NCI-H2107 (cell line): ENCODE measurements at places on chromosomes 4 and X.

- no peak for DNase-seq
These were observed 2.9 kb downstream of the EDA start for GRCh38 chrX:69618803-69619202.

GRCh38 chr4:141571362-141571761, 65.0 kb upstream of the IL15 start:
- no peak for DNase-seq

DNA sequence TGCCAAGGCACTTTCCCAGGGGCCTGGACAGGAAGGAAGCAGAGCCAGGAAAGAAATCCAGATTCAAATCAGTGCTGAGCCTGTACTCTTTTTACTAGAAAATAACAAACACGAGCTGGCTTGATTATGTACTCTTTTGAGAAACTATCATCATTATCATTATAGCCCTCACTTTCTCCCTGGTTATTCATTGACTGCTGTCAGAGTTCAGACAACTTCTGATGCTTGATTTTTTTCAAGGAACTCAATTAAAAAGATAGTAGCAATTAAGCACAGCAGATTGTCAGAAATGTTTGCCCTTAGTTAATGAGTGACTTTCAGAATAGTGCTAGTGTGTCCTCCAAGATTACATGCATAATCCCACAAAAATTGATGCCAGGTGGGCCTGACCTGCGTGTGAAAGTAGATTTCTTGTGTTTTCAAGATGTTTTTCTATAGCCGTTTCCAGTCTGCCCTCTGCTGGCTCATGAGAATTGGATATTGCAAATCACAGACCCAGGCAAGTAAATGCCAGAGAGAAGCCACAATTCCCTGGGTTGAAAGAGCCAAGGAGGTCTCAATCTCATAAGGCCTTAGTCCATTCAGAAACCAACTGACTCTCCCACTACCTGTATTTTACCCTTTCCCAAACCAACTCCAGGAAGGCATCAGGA, 14.3 kb upstream of the PNPLA4 start:
- no peak for DNase-seq

- DNase-seq: no peak
These were observed 146.7 kb upstream of the PSAPL1 start for GRCh38 chr4:7581477-7581876.

DNA sequence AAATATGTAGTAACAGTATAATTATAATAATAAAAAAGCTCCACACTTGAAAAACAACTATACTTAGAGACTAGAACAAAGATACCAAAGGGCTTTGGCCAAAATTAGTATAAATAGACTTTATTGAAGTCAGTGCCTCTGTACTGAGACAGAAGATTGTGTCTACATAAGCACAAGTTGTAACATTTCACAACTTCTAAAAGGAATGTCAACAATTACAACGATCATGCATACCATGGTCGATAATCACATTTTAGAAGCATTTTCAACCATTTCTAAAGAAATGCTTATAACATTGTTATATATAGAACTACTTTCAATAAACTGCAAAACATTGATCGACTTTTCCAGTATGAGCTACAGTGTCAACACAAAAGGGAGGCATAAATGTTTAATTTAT, 57.0 kb downstream of the DHX15 start:
- no peak for DNase-seq

GRCh38 chrX:153714256-153714655, 9.9 kb downstream of the BCAP31 start:
- DNase-seq: no peak

DNA sequence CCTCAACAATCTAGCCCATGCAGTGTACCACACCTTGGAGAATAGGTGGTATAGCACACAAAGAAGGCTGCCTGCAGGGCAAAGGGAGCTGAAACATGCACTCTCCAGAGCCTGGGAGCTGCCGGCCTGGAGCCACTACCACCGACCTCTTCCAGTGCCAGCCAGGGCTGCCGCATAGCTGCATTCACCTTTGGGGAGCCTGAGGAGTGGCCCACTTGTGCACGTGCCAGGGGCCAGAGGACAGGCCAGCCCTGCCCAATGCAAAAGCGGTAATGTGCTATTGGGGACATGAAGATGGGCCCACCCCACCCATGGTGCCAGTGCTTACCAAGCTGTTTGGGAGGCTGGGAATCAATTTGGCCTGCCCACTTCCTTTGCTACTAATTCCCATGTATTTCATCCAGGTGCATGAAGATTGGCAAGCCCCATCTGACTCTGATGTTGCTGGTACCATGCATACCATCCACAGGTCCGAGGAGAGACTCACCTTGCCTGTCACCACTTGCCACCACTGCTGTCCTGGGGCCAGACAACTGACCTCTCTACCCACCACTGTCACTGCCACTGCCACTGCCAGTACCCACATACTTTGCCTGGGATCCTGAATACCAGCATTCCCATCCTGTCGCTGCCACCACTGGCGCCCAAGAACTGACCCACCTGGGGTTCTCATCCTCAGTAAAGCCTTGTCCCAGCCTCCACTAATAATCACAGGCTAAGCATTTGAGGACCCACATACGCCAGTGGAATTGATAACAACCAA, 506.9 kb downstream of the MAGEB5 start:
- no peak for DNase-seq

DNA sequence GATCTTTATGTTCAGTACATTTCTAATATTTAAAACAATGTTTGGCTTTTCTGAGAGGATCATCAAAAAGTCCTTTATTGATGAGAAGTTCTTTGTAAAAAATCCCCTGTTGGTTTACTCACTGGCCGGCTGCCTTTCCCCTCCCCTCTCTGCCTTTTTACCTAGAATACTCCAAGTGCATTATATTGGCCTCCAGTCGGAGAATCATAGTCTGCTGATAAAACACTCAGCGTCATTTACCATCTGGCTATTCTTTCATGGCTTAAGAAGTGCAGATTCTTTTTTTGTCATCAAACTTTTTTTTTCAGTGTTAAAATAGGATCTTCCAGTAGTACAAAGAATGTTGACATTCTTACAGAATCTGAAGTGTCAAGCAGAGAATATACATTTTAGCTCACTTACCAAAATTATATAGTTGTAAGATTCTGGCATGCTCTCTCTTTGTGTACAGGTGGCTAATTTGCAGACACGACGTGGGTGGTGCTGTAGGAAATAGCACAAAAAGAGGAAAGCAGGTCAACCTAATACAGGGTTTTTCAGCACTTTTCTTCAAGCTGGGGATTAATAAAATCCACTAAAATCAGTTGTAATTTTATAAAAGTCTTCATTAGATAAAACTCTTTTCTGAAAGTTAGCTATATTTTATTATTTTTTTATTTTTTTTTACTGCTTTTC, 731.8 kb downstream of the KCTD8 start:
- DNase-seq: no peak

GRCh38 chr4:17664755-17665154, 50.3 kb downstream of the MED28 start:
- DNase-seq: peak; percentile 5

DNA sequence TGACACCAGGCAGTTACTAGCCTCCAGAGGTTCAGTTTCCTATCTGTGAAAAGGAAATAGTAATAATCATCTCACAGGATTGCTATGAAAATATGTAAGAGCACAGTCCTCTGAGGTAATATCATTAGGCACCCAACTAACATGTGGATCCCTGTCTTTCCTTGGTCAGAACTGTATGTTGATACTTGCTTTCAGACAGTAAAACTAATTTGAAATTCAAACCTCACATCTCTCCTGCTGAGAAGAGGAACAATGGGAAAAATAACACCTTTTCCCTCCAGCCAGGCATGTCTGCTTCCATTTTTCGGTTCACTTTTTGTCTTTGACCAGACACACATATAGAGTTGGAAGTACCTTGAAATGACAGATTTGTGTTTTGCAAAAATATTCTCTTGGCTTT, 262.7 kb downstream of the IL15 start:
- DNase-seq: no peak

DNA sequence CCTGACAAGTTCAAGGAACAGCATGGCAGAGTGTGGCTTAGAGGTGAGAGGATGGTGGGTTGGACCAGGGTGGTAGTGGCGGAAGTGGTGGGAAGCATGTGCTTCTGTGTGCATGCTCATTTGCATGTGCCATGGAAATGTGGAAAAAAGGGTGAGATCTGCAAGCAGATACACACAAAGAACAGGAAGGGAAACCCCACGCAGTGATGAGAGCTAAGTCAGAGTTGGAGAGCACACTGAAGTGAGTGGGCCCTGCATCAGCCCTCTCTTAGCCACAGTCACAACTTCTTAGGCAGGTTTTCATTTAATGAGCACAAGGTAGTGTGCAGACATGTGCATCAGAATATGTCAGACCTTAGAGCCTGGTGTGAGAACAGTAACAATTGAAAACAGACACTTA, 483.8 kb downstream of the AFF2 start:
- no peak for DNase-seq

DNA sequence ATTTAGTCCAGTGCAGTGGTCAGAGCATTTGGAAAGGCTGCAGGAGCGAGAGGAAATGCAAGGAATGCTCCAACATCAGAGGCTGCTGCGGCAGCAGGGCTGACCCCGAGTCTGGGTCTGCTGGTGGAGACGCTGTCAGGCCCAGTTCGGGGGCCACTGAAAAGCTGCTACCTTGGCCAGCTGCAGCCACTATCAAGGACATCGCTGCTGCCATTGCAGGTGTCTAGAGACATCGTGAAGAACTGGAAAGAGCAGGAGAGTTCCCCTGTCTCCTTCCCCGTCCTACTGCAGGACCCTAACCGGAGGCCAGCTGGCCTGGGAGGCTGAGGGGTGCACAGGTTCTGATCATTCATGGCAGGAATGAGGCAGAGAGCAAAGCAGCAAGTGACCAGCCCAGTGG, 29.5 kb upstream of the GPR78 start:
- DNase-seq: no peak

DNA sequence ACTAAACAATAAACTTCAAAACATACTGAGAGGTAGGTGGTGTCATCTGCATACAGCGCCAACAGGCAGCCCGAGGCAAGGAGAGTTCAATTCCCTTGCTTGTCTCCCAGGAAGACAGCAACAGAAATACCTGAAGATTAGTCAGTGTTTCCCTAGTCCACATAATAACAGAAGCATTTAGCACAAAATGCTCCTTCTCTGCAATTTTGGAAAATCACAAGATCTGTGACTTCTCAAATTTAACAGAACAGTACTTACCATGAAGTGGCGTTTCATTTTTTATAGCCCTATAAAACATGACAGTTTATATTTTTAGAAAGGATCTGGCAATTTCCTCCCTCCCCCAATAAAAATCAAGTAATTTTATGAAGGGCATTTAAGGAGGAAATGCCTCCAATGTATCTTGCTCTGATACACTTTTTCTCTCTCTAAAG, 67.1 kb upstream of the MYOZ2 start:
- no peak for DNase-seq

DNA sequence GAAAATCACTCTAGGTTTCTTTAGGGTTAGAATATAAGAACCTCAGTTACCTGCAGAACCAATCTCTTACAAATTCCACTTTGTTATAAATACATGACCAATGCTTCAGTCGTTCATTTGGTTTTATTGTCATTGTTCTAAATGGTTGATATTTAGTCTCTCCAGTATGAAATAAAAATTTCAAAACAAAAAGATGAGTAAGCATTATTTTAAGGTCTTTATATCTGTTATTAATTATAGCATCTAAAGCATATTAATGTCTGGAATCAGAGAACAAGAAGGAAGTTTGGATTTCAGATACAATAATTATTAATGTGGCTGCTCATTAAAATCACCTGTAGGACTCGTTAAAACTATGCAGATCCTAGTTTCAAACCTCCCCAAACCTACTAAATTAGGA, 265.4 kb upstream of the CXorf51A start:
- no peak for DNase-seq

DNA sequence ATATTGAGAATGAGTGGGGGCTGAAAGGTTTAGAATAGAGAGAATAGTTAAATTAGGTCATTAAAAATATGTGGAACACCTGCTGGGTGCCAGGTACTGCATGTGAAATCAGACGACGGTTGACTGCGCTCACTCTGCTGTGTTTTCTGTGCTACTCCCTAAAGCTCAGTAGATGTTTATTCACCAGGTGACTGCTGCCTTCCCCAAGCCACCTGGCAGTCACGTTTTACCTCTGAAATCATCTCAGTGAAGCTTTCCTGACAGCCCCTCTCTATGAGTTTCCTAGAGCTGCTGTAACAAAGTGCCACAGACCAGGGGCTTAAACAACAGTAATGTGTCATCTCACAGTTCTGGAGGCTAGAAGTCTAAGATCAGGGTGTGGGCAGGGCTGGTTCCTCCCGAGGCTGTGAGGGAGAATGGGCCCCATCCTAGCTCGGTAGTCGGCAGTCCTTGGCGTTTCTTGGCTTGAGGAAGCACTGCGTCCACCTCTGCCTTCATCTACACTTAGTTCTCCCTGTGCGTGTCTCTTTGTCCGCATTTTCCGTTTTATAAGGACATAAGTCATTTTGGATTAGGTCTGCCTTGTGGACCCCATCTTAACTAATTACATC, 25.3 kb downstream of the ADD1 start:
- no peak for DNase-seq

DNA sequence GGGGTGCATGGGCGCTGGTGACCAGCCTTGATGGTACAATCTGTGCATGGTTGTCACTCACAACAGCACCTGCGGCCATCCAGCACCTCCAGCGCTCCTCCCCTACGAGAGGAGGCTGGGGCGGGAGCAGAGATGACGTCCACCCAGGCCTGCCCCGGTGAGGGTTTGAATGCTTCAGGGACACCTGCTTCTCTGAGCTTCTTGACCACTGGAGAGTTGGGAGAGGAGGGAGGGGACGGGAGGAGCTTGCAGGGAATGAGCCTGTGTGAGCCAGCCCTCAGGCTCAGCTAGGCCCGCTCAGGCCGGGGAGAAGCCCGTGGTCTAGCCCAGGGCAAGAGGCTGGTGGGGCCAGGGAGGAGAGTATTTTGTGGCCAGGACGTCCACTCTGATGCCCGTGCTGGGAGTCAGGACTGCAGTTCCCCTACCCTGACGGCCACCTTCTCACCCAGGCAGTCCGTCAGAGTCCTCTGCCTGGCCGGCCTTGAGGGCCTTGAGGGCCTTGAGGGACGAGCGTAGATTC, 59.2 kb downstream of the CPZ start:
- DNase-seq: no peak

GRCh38 chrX:118654331-118654730, 73.1 kb upstream of the IL13RA1 start:
- DNase-seq: no peak

DNA sequence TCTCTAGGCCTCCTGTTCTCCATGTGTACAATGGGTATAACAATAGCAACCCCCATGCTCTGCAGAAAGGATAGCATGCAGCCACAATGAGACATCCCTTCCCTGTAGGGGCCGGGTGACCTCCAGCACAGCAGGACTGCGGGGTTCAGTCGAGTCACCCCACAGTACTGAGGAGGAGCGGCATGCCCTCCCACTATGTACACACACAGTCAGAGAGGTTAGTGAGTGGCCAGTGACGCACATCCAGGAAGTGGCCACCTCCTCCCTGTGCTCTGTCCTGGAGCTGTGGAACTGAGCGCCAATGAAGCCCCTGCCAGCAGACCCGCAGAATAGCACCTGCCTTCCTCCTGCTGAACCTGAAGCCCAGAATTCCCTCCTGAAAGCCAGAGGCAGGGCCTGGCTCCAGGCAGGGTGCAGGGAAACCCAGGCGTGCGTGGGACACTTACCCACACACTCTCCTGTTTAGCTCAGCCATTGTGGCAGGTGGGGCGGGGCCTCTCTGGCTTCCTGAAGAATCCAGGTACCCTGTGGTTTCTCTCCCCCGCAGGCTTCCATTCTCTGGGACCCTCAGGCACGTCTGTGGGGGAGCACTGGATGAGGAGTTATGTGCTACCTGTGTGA, 50.0 kb downstream of the WFS1 start:
- no peak for DNase-seq
